ENCODE measurements at places on chromosomes 16 and 17.

DNA sequence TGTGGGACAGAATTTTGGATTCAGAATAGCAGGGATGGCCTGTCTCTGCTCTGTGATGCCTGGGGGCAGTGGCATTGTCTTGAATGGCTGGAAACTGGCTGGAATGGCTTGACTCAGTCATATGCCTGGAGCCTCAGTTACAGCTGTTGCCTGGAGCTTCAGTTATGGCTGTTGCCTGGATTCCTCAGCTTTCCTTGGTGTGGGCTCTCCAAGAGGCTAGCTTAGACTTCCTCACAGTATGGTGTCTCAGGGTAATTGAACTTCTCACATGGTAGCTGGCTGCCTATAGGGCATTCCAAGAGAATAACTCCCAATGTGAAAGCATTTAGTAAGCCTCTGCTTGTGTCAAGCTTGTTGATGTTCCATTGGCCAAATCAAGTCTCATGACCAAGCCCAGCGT is 21.1 kb downstream of the KRT23 start:
- no peak for DNase-seq

DNA sequence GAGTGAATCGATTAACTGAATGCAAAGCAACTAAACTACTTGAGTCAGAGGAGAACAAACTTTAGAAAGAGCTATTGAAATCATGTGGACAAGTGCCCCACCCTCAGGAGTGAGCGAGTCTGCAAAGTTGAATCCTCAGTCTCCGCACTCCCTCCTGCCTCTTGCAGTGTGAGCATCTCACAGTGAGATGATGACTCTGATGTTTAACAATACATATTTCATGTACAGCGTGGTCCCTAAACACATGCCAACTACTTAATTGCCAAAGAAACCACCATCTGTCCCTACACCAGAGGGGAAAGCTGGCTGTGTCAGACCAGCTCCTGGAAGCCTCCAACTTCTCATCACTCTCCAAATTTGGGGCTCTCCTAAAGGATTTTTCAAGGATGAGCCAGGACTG is 31.2 kb downstream of the PIMREG start:
- DNase-seq, result no peak

DNA sequence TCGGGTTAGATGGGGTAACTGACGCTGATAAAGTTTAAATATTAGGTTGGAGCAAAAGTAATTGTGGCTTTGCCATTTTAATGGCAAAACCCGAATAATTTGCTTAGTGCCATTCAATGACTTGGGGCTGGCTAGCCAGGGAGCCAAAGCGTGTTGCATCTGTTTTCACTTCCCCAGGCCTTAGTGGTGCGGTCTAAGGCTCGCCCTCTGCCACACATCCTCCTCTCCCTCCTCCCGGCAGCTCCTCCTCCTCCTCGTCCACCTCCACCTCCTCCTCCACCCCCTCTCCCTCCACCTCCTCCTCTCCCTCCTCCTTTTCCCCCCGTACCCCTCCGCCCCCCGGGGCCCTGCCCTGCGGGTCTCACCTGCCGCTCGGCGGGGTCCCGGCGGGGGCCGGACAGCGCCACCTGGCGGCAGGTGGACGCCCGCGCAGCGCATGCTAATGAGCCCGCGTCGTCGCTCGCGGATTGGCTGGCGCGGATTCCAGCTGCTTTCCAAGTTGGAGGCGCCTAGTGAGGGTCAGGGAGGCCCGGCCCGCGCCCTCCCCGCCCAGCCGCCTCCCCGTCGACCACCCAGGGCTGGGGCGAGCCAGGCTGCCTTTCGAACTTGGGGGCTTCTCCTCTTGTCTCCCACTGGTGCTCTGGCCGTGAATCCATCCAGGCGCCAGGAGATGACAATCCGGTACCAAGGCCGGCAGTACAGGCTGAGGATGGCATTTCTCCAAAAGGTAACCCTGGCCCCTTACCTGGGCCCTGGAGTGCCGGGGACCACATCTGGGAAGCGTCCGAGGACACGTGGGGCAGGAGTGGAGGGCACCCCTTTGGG is 36.6 kb upstream of the RGS9 start:
- peak; percentile 82 for DNase-seq

- DNase-seq, result no peak
Observed at GRCh38 chr17:69213059-69213813, 15.4 kb downstream of the ABCA10 start.

DNA sequence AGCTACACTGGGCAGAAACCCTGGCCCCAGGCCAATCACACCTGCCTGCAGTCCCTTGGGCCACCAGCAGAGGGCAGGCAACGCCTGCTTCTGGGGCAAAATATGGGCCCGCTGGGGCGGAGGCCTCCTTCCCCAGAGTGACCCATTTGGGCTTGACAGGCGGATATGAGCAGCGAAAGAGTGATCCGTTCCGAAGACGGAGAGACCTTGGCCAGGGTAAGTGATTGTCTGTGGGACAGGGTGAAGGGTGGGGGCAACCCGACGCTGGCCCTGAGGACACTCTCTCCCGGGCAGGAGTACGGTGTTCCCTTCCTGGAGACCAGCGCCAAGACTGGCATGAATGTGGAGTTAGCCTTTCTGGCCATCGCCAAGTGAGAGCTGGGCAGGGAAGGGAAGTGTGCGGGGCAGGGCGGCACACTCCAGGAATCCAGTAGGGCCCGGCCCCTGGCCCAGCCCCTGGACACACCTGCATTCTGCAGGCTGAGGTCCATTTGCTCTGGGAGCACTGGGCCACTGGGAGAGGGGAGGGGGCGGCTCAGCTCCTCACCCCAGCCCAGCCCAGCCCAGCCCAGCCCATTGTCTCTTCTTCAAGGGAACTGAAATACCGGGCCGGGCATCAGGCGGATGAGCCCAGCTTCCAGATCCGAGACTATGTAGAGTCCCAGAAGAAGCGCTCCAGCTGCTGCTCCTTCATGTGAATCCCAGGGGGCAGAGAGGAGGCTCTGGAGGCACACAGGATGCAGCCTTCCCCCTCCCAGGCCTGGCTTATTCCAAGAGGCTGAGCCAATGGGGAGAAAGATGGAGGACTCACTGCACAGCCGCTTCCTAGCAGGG is 3.5 kb upstream of the NHERF1 start:
- peak; percentile 91 for DNase-seq

DNA sequence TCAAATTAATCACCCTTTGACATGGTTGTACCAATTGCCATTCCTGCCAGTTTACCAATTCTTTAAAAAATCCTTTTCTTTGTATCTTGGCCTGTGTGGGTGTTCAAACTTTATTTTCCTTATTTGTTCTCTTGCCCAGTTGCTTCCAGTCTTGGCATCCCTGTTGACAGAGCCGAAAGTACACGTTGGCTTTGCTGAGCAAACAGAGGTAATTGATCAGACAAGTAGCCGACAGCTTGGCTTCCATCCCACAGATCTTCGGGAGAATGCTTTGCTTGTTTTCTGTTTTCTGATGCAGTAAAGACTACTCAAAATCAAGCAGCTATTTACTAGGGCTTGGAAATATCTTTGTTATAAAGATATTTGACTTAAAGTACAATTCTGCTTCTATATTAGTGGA is 506.8 kb upstream of the SALL1 start:
- DNase-seq, result no peak

- peak; percentile 46 for DNase-seq
Observed at GRCh38 chr16:83215406-83216001, 588.7 kb downstream of the CDH13 start.

DNA sequence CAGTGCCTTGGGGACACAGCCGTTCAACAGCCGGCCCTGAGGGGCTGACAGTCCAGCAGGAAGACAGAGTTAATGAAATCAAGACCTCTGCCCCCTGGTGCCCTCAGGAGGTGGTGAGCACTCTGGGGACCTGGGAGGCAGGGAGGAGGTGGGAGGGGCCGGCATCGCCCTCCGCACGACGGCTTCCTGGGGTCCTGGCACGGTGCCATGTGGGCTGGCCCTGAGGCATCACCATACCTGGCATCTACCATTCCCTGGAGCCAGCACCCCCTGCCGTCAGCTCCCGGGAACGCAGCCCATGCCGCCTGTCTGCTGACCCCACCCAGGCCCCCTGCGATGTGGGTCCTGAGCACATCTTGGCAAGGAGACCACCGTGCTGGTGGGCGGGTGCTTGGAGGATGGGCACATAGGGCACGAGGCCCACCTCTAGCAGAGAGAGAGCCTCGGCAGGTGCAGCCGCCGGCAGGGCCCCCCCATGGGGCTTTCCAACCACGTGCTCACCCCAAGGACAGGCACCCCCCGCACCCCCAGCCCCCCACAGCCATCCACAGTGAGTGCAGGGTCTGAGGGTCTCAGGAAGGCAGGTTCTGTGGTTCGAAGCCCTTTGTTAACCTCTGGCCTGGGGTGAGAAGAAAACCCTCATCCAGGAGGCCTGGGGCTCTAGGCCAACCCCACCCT is 52.5 kb downstream of the ZFPM1 start:
- peak; percentile 72 for DNase-seq

GRCh38 chr16:16083421-16084156 is 134.2 kb downstream of the ABCC1 start:
- DNase-seq, result peak; percentile 31

DNA sequence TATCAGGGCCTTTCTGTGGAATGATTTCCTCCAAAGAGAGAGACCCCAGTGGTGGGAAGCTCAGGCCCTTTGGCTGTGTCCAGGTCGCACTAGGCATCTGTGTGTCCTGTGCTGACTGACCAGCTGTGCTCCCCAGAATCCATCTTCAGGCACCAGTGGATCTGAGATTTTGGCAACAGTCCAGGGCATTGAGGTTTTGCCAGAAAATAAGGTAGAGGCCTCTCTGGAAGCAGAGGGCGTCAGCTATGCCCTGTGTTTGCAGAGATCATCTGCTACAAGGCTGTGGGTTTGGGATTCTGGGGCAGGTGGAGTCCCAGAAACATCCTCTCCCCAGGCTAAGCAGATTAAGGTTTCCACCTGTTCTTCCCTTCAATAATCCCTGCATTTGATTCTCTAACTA is 57.5 kb upstream of the TOB1 start:
- no peak for DNase-seq

- no peak for DNase-seq
Observed at GRCh38 chr17:62696726-62697490, 69.4 kb downstream of the MRC2 start.

GRCh38 chr17:15422392-15422965 is 44.9 kb downstream of the CDRT4 start:
- DNase-seq, result no peak

- peak; percentile 60 for DNase-seq
Observed at GRCh38 chr17:31494259-31495021, 103.0 kb downstream of the RAB11FIP4 start.

- DNase-seq, result no peak
Observed at GRCh38 chr17:512926-513325, 160.3 kb upstream of the RPH3AL start.

All from stimulated activated CD4-positive, alpha-beta T cell treated with anti-CD3 and anti-CD28 coated beads, Interleukin-2, amount 100 ng/mL, for 24 hours (primary cell).